ENCODE measurements at places on chromosomes 7 and 10. TPM values are rescaled to one million over a fixed set of nuclear protein-coding genes. Genes with fewer than 3 reads are reported as not detected.

DNA sequence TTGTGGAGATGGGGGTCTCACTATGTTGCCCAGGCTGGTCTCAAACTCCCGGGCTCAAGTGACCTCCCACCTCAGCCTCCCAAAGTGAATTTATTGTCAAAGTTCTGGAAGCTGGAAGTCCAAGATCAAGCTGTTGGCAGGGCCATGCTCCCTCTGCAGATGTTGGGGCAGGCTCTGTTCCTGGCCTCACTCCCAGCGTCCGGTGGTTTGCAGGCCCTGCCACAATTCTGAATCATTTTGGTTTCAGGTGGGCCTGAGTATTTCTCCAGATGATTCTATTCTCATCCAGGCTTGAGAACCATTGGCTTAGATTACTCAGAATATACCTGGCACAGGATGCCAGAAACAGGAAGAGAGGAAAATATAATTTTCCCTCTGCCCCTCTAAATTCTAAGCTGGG is 737.4 kb downstream of the TNS3 start:
- peak; percentile 42 for DNase-seq

GRCh38 chr7:143960813-143961610 is 6.4 kb downstream of the OR2F1 start:
- peak; percentile 53 for DNase-seq

GRCh38 chr7:26073041-26073440 is 79.0 kb upstream of the NFE2L3 start:
- DNase-seq: no peak

DNA sequence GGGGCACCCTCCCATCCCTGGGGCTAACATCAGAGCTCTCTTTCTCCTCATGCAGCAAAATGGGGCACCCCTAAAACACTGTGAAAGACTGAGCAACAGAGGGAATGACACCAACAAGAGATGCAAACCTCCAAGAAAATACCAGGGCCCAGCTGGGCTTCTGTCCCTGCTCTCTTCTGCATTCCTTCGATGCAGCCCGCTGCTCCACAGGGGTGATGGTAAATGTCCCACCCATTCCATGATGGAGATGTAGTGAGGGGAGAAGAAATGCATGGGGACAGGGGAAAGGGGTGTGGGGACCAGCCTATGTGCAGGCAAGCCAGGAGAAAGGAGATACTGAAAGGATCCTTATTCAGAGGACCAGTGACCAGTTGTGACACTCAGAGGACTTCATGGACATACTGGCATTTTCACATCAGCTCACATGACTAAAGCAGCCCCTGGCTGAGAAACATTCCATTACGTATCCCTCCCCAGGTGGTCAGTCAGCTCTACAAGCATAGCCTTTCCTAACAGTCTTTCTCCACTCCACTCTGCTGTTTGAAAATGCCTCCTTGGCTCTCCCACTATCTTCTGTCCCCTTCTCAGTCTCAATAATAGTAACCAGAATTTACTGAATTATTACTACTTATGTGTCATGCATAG is 13.3 kb downstream of the SORBS1 start:
- no peak for DNase-seq

DNA sequence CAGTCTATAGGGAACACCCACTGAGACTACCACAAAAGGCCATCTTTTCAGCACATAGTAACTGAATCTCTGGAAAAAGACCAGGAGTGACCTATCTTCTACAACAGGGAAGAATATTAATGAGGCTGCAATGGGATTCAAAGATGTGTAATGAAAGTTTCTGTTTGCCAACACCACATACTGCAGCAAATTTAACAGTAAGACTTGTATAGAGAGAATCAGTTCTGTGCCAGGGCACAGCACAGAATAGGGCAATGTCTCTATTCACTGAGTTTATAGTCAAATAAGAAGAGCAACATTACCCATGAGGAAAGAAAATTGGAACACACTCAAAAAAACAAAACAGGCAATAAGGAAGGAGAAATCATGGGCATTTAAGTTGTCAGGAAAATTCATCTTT is 91.4 kb upstream of the PTN start:
- DNase-seq: no peak

ITPRID1 gene
- total RNA-seq: not detected

PAX4 gene
- total RNA-seq: not detected

- DNase-seq: no peak
These were observed 185.4 kb upstream of the SHH start for GRCh38 chr7:155997431-155998327.

DNA sequence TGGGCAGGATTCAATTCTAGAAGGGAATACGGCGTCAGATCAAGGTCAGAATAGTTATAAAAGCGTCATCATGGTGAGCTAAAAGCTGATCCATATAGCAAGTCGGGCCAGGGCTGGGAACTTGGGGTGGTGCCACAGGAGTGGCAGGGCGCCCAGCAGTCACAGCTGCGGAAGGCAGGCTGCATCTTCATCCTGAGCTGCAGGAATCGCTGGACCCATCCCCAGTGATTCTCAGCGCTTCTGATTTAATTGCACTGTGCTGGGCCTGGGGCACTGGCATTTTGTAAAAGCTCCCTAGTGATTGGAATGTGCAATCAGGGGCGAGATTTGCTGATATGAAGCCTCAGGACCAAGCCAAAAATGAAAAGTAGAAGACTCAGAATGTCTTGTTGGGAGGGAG is 135.3 kb downstream of the CTTNBP2 start:
- DNase-seq: no peak

DNA sequence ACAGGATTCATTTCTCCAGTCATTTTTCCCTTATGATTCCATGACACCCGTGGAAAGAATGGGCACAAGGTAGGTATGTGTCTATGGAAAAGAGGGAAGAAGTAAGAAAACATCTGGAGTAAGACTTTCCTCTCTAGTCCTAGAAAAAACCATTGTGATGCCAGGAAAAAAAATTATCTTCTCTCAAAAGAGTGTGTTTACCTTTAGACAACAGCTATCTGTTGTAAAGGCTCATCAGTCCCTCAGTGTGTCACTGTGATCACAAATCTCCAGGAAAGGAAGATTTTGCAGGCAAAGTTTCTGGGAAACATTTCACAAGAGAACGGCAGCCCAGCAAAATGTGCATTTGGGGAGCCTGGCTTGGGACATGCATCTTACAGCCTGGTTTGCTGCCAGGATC is 44.8 kb downstream of the CALML3 start:
- no peak for DNase-seq

DNA sequence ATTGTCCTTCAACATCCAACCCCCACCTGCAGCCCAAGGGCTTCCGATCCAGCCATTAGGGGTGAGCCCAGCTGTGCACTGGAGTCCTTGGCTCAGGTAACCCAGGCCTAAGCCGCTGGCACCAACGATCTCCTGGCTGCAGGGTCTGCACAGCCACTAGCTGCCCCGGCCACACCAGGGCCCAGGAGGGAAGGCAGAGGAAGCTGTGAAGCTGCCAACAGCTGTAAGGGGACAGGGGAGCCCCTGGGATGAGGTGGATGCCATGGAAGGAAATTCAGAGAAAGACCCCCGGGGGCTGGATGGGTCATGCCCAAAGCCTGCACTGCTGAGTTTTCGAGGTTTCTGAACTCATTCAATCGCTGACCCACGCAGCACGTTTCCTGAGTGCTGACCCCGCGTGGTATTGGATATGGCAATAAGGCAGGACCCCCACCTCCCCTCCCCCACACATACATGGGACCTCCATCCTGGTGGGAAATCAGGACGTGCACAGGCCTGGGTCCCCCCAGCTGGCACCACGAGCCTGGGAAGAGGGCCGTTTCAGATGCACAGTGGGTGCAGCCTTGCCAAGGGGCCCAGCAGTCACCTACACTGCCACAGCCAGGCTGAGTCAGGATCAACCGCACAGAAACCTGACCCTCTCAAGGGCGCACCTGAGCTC is 170.3 kb downstream of the DIP2C start:
- no peak for DNase-seq

NCF1 gene
- total RNA-seq: not detected

DNA sequence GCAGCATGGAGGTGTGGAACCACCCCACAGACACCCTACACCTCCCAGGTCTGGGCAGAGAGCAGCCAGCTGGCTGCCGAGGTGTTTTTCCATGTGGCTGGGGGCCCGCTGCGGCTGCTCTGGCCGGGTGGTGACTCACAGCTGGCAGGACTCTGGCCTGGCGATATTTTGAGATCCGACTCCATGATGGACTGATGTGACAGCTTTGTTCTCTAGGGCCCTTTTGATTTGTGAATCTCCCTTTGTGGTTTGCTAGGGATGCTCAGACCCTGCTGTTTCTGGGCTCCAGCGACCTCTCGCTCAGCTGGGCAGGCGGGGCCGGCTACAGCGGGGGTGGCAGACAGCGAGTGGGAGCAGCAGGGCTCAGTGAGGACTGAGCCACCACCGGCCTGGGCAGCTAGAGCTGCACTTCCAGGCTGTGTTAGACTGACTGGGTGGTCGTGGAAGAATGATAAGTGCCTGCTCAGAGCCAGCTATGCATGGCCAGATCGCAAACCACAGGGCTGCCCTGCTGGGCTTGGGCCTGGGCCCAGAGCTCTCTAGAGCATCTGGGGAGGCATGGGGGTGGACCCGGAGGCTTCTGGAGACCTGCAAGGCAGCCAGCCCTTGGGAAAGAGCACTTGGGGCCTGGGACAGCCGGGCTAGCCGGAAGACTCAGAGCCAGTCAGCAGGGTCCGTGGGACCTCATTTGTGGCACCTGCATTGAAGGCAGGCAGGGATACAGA is 46.2 kb upstream of the GDF10 start:
- peak; percentile 70 for DNase-seq

- DNase-seq: peak; percentile 55
These were observed 8.4 kb upstream of the RBM28 start for GRCh38 chr7:128352153-128352537.

GRCh38 chr7:151242159-151243044 is 6.1 kb downstream of the SMARCD3 start:
- DNase-seq: no peak

TDRD1 gene
- not detected for total RNA-seq

GRCh38 chr7:134948246-134948645 is 38.1 kb upstream of the AGBL3 start:
- DNase-seq: no peak

GRCh38 chr10:33862536-33863105 is 528.2 kb upstream of the NRP1 start:
- no peak for DNase-seq

- peak; percentile 50 for DNase-seq
These were observed 6.0 kb upstream of the REEP3 start for GRCh38 chr10:63515002-63515763.

DENND2A gene
- total RNA-seq: 2.4 TPM

- peak; percentile 76 for DNase-seq
These were observed 216.9 kb upstream of the FERD3L start for GRCh38 chr7:19362099-19362498.

GRCh38 chr7:2012044-2012900 is 220.5 kb downstream of the MAD1L1 start:
- no peak for DNase-seq

GRCh38 chr7:510782-511281 is 8.8 kb downstream of the PDGFA start:
- DNase-seq: no peak

STAMBPL1 gene
- total RNA-seq: 22.4 TPM

DNA sequence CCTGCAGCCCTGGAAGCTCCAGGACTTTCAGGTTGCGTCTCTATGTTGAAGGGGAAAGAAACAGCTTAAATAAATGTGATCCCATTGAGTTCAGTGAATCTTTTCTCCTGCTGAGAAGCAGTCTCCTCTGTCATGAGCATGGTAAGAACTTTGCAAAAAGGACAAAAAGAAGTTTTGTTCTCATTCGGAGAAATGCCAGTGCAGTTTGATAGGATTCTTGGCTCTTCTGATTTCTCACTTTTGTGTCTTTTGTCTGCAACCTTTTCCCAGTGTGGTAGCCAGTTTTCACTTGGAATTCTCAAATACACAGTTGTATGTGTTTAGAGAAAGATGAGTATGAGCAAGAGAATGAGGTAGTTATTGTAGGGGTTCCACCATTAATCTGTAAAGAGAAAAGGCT is 64.3 kb downstream of the AP3M1 start:
- no peak for DNase-seq

GNAT3 gene
- total RNA-seq: not detected

GRCh38 chr7:83672157-83672556 is 23.2 kb upstream of the SEMA3E start:
- no peak for DNase-seq

DNA sequence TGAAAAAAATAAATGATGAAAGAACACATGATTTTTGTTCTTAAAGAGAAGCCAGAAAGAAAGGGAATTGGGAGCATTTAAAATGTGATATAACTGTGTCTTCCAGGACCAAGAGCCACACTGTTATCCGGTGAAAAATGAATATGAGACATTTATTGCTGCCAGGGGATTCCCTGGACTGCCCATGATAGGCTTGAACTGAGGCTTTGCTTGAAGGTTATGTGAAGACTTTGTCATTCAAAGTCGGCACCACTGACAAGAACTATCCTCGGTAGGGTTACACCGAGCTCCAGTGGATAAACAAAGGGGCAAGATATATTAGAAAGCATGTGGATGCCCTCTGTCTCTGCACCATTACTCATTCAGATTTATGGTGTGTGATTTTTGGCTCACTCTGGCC is 125.4 kb upstream of the MINDY3 start:
- no peak for DNase-seq

GRCh38 chr7:117836-118614 is 74.3 kb upstream of the FAM20C start:
- no peak for DNase-seq

GRCh38 chr10:77281719-77282118 is 355.9 kb downstream of the KCNMA1 start:
- no peak for DNase-seq

DNA sequence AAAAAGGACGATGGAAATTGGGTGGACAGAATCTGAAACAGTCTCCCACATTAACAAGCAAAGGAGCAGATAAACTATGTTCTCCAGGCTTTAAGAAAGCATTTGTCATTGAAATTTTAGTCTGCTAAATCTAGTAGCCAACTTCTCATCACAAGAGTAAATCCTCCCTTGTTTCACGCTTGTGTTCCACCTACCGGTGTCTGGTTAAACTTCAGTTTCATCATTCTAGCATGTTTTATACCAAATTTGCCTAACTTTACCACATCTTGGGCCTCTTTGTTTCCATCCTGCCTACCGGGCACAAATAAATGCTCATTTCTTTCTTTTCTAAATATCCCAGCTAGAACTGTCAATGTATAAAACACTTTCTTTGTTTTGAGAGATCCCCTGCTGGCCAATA is 5.8 kb downstream of the LIPA start:
- DNase-seq: peak; percentile 62

DNA sequence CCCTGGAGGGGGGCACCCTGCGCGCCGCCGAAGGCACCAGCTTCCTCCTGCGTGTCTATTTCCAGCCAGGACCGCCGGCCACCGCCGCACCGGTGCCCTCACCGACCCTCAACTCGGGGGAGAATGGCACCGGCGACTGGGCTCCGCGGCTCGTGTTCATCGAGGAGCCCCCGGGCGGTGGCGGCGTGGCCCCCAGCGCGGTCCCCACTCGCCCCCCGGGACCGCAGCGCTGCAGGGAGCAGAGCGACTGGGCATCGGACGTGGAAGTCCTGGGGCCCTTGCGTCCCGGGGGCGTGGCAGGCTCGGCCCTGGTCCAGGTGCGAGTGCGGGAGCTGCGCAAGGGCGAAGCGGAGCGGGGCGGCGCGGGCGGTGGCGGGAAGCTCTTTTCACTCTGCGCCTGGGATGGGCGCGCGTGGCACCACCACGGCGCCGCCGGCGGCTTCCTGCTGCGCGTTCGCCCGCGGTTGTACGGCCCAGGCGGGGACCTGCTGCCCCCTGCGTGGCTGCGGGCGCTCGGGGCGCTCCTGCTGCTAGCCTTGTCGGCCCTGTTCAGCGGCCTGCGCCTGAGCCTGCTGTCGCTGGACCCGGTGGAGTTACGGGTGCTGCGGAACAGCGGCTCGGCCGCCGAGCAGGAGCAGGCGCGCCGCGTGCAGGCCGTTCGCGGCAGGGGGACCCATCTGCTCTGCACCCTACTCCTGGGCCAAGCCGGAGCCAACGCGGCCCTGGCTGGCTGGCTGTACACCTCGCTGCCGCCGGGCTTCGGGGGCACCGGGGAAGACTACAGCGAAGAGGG is 594 bp downstream of the CNNM1 start:
- peak; percentile 70 for DNase-seq

Data from GM23248 (cell line).